ENCODE measurements at places on chromosomes 5 and 9. TPM values are rescaled to one million over a fixed set of nuclear protein-coding genes. Genes with fewer than 3 reads are reported as not detected.

The CCDC180 gene
- 19.9 TPM for total RNA-seq

The GRM6 gene
- total RNA-seq: 38.8 TPM

The GLRA1 gene
- 1.4 TPM for total RNA-seq

The ZNF300 gene
- 39.5 TPM for total RNA-seq

The NME5 gene
- 5.6 TPM for total RNA-seq

The SOWAHA gene
- 2.3 TPM for total RNA-seq

The PLCXD3 gene
- total RNA-seq: 2.4 TPM

The TMEM252 gene
- not detected for total RNA-seq

The PLPP1 gene
- total RNA-seq: 120 TPM

The GABRA1 gene
- 16.5 TPM for total RNA-seq
